ENCODE measurements at places on chromosomes 13 and 19.
A peak's percentile ranks its signal among the peaks of the same experiment; 100 is the strongest.

GRCh38 chr13:41627425-41627824, 170.1 kb downstream of the RGCC start:
- DNase-seq: no peak

- peak; percentile 76 for DNase-seq
These were observed 14.4 kb downstream of the LEUTX start for GRCh38 chr19:39792999-39793546.

DNA sequence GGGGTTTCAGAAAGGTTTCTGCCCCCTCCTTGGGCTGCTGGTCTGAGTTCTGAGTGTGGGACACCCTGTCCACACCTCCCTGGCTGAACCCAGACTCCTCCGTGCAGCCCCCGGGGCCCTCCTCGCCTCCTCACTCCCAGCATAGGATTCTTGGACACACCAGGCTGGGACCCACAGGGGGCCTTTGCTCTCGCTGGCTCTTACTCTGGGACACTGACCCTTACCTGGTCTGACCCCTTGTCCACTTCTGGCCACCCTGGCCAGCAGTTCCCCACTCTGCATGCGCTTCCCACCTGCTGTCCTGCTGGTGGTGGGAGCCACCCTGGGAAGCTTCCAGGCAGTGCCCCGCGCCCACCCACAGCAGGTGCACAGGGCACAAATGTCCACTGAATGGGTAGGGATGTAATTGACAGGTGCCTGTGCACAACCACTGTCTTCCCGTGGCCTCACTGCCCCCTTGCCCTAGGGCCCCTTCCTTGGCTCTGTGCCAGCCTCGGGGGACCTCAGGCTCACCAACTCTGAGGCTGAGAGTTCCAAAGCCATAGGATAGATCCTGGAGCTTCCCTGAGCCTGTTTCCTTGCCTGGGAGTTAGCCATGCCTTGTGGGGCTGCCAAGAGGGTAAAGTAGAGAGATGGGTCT, 7.0 kb upstream of the SLC25A42 start:
- DNase-seq: no peak

GRCh38 chr19:10001899-10002298, 8.4 kb downstream of the COL5A3 start:
- DNase-seq: no peak

DNA sequence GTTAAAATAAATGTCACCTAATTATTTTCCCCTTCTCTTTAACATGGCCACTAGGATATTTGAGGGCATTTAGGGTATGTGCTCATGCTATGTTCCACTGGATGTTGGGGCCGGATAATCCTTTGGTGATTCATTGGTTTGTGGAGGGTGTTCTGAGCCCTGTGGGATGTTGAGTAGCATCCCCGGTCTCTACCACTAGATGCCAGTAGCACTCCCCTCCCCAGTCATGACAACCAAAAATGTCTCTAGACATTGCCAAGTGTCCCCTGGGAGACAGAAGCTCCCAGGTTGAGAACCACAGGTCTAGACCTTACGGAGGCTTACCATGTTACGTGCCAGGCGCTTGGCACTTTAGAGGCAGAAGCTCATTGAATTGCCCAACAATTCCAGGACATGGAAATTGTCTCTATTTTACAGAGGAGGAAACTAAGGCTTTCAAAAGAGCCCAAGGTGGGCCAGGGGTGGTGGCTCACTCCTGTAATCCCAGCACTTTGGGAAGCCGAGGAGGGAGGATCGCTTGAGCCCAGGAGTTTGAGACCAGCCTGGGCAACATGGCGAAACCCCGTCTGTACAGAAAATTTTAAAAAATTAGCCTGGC, 14.1 kb downstream of the SHANK1 start:
- peak; percentile 55 for DNase-seq
